Left kidney (tissue), 8 donors: ENCODE measurements at places on chromosomes 5 and 9. TPM values are rescaled to one million over a fixed set of nuclear protein-coding genes. Genes with fewer than 3 reads are reported as not detected.

DNA sequence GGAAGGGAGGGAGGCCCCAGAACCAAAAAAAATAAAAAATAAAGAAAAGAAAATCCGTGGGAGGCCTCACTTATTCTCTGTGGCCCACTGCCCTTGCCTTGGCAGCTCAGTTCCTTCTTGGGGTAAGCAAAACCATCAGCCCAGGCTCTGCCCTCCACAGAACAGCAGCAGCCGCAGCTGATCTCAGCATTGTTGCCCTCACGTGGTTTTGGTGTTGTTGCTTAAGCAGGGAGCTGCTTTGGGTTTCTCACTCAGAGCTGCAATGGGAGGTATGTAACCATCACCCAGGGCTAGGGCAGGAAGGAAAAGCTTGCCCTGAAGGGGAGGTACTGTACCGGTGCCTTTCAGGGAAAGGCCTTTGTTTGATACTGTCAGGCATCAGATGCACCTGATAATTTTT is 374.7 kb upstream of the WWC1 start:
- no peak for DNase-seq

DNA sequence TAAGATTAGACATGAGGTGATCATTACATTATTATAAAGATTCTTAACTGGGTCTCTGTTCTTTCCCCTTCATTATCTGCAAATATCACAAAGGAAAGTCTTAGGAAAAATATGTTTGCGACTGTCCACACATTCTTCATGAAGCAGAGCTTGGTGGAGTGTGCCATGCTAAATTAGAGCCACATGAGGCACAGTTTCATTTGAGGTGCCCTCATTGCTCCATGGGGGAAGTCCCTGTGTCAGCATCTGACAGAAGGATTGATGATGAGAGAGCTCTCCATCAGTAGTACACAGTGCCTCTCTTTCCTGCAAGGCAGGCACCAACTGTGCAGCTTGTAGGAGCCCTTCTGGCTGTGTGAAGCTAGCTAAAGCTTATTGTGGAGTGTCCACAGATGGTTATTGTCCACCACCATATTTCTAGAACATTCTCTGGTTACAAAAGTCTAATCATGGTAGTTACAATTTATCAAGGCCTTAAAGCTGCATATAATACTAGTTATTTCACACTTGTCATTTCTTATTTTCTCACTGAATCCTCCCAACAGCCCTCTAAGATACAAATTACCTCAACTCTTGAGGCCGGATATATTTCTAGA is 63.9 kb downstream of the C9orf152 start:
- DNase-seq, result no peak

DNA sequence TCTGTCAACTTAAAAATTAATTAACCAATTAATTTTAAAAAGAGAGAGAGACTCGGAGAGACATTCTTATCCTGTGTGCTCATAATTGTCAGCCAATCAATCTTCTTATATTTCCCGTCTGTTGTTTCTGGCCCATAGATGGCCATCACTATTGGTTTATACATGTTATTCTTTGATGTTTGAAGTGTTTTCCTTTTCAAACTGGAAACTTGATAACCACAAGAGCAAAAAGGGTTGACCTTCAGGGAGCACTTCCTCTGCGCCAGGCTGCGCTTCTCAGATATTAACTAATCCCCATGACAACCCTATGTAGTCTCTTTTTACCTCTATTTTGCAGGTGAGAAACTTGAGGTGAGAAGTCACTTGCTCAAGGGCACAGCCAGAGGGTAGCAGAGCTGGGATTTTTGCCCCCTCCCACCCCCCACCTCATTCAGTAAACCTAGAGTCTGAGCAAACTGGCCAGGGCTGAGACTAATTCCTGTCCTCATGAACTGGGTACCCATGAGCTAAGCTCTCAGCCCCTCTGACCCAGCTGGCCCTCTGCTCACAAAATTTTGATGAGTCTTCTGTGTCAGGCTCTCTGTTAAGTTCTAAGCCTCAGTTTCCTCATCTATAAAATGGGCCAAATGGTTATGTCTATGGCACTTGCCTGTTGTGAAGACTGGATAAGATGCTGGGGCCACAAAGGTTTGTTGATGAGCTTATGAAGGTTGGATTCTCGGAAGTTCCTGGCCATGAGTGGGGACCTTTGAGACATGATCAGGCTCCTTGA is 86.0 kb upstream of the SH3PXD2B start:
- no peak for DNase-seq

- DNase-seq, result peak; percentile 72
Measured at GRCh38 chr5:7208938-7209337, 187.0 kb upstream of the ADCY2 start.

DNA sequence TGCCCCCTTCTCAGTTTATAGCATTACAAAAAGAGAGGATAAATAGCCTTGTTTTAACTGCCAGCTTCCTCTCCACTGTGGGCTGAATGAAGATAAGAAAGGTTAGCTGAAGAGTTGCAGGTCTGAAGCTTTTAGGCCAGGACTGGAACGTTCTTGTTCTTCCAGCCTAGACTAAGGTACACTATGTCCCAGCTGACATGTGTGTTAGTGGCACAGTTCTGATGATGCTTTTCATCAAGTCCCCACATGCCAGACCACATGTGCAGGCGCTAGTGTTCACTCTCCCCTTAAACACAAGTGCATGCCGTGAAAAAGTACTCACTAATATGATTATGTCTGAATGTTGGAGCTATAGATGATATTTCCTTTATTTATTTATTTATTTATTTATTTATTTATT is 40.7 kb downstream of the STXBP1 start:
- no peak for DNase-seq

GRCh38 chr5:36815871-36816270 is 60.7 kb upstream of the NIPBL start:
- DNase-seq, result no peak

GRCh38 chr9:128528445-128529160 is 23.8 kb upstream of the SPTAN1 start:
- no peak for DNase-seq

- DNase-seq, result no peak
Measured at GRCh38 chr9:135275571-135276289, 188.3 kb downstream of the OLFM1 start.

DNA sequence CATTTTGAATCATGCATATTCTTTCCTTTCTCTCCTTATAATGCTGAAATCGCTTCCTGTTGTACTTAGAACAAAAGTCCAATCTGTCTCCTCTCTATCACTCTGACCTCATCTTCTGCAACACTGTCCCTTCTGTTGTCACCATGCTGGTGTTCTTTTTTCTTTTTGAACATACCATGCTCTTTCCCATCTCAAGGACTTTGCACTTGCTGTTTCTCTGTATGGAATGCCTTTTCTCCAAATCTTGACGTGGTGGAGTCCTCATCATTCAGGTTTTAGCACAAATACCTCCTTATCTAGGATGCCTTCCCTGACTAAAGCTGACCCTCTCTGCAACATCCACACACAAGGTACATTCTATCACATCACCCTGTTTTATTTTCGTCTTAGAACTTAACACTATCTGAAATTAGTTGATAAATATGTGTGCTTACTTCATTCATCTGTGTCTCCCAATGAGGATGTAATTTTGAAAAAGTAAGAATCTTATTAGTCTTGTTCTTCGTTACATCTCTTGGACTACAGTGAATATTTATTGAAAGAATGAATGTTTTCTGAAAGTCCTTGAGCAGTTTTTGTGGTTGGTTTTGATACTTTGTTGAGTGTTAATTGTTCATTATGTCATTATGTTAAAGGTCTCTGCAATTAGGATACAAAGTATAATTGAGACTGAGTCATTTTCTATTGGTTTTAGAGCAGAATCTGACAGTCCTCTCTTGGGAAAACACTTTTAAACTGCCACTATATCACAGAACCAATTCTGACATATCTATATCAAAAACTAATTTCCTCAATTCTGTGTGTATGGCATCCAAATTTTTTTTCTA is 145.3 kb upstream of the RASA1 start:
- DNase-seq, result no peak

DNA sequence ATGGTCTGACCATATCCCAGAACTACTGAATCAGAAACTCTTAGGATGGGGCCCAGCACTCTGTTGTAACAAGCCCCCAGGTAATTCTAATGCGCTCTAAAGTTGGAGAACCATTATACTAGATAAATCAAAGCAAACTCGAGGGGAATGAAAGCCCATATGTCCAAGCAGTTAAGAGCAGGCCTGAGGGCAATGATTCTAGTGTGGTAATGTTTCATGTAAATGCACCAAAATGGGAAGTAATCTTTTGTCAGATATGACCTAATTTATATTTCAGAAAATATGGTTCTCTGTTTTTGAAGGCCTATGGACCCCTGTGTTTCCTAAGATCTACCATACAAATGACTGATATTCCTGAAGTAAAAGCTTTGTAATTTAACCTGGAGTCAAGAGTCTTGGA is 108.0 kb upstream of the PTGER4 start:
- no peak for DNase-seq

- no peak for DNase-seq
Measured at GRCh38 chr9:94083384-94083783, 880 bp upstream of the PTPDC1 start.

Gene TMEM215
- polyA plus RNA-seq, result 0.12 TPM

Gene TMEM252
- polyA plus RNA-seq, result 7.7 TPM

Gene FRMD3
- 20.9 TPM for polyA plus RNA-seq
